Stimulated activated CD8-positive, alpha-beta memory T cell treated with anti-CD3 and anti-CD28 coated beads, Interleukin-15, amount 100 ng/mL, for 24 hours (primary cell): ENCODE measurements at places on chromosomes 3 and 15.

GRCh38 chr3:45055411-45056143 is 29.5 kb downstream of the CLEC3B start:
- DNase-seq, result no peak

DNA sequence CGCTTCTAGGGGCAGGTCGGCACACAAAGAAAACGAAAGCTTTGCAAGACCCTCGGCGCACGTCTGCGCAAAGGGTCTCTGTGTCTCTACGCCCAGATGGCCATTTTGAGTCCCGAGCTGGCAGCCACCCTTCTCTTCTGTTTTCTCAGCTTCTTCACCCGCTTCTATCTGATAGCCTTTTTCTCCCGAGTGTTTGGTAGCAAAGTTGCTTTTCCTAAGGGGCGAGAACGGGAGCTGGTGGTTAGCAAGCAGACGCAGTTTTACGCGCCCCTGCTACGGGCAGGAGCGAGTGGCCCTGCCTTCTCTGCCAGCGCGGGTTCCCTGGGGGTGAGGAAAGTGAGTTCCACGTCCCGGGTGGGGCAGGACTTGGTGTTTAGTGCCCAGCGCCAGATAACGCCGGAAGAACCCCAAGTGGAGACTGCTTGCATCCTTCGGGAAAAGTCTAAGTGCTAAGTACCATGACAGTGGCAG is 2.9 kb upstream of the MKRN2 start:
- no peak for DNase-seq

- DNase-seq, result no peak
These were observed 15.0 kb downstream of the SCG5 start for GRCh38 chr15:32656496-32656895.

DNA sequence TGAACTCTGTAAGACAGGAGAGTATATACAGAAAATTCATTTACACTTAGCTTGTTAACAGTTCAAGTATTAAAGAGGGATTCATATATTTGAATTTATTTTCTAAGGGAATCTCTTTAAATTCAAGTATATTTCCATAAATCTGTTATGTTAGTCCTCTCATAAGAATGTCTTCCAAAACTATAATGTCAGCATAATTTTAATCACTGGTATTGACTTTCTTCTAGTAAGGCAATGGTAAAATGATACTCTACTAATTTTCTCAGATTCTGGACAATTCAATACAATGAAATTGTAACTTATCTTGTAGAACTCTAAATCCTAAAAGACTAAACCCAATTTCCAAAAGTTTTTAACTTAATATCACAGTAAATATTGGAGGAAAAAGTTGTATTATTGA is 66.3 kb upstream of the EPHA6 start:
- DNase-seq, result no peak

DNA sequence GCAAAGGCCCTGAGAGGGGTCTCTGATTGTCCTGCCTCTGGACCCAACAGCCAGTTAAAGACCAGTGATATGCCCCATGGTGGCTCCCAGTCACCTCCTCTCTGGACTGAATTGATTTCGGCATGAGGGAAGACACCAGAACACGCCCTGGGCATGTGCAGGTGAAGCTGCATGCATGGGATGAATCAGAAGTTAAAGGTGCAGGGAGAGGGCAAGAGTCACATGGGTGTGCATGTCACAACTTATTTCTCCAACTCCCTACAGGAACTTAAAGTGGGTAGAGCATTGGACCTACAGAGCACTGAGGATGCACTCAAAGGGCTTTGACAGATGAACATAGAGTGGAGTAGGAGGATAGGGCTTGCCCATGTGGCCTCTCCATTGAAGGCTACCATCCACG is 16.9 kb upstream of the RHCG start:
- DNase-seq, result no peak

DNA sequence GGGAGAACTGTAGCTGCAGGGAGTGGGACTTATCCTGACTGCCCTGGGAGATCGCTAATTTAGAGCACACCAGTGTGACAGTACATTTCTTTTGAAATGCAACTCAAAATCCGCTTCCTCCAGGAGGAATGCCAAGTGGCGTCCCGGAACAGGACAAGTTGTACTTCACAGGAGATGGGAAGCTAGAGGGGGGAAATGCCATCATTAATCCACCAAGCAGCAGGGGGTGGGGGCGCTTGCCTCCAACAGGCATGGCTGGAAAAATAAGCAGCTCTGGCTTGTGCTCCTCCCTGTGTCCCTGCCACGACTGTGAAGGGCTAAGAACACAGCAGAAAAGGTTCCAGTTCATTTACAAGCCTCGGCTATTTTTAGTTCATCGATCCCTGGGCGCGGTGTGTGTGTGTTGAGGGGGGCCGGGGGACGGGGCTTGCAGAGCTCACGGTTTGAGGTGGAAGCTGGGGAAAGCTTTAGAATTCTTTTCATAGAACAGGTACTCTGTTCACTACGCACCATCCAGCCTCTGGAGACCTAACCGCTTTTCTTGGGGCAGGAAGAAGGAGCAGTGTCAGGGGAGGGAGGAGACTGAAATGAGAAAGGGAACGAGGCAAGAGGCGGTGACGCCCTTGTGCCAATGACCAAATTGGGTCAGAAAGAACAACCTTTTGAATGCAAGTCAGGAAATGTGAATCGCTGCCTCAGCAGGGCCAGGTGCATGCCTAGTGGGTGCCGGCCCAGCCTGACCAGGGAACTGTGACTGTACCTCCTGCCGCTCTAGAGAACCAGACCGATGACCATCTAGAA is 51.8 kb upstream of the DGKG start:
- DNase-seq, result no peak

DNA sequence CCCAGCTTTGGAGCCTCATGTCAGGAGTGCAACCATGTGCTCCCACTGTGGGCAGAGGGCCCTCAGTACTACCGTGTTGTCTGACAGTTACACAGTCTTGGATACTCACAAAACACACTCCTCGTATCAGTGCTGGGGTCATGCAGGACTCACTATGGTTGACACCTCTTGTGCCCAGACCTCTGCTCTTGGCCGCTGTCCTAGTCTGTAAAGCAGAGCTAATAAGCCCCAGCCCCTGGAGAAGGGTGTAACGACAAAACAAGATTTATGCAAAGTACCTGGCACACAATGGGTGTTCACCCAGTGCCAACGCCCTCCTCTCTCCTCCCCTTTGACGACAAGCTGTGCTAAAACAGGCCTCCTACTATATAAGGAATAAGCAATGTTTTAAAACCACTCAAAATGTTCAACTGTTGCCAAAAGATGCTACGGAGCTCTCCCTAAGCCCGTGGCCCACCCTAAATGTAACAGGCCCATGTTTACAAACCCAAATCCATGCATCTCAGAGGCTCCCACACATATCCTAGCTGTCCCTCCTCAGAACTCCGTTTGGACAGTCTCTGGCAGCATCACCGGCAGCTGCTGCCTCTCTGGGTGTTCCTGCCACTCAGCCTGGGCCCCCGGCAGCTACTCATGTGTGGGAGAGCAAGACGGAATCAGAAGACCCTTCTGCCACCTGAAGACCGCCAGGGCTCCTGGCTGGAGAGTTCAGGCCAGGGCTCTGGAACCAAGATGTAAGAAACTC is 65.8 kb downstream of the MRPL46 start:
- DNase-seq, result no peak
